ENCODE measurements at places on chromosomes 2 and 18.

- peak; percentile 31 for DNase-seq
These were observed 46.7 kb upstream of the ZNF804A start for GRCh38 chr2:184551626-184552025.

- peak; percentile 27 for DNase-seq
These were observed 33.3 kb upstream of the NRXN1 start for GRCh38 chr2:51065276-51065675.

DNA sequence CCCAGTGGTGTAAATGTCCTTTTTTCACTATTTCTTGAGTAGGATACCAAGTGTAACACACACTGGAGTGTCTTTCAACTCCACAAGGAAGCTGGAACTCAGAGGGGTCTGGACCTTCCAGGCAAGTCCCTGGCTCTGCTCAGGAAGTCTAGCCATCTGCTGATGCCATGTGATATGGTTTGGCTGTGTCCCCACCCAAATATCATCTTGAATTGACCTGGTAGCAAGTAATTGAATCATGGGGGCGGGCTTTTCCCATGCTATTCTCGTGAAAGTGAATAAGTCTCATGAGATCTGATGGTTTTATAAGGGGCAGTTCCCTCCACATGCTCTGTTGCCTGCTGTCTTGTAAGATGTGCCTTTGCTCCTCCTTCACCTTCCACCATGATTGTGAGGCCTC is 99.4 kb upstream of the CDC42EP3 start:
- no peak for DNase-seq

- DNase-seq: no peak
These were observed 1.1 kb upstream of the GBX2 start for GRCh38 chr2:236169151-236169721.

DNA sequence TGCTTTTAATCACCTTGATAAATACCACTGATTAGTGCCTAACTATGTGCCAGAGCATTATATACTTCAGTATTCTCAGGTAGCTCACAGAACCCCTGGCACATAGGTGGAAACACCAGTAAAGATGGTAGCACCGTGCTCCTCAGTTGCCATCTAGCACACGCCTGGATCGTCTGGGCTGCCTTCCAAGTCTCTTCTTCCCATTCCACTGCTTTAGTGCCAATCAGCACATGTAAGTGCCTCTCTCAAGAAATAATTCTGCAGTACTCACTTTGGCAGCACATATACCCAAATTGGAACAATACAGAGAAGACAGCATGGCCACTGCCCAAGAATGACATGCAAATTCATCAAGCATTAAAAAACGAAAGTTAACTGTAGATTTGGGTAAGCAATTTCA is 13.0 kb downstream of the POLR2D start:
- DNase-seq: no peak

GRCh38 chr2:69053416-69053965 is 40.5 kb downstream of the ANTXR1 start:
- peak; percentile 57 for DNase-seq
